ENCODE measurements at places on chromosomes 11 and 22.

DNA sequence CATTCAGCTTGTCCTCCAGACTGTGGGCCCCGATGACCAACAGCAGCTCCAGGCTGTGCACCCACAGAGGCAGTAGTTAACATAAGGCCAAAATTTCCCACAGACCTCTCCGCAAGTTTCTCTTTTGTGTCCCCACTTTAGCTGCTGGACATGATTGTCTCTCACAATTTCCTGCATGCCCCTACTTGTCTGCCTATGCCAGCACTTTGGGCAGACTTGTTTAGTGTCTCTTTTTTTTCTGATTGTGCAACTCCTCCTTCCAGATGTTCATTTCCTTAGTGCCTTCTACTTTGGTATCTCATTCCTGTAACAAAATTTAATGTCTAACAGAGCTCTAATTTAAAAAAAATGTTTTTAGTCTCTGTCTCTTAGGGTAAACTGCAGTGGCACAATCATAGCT is 23.8 kb upstream of the SCN3B start:
- DNase-seq, result no peak

DNA sequence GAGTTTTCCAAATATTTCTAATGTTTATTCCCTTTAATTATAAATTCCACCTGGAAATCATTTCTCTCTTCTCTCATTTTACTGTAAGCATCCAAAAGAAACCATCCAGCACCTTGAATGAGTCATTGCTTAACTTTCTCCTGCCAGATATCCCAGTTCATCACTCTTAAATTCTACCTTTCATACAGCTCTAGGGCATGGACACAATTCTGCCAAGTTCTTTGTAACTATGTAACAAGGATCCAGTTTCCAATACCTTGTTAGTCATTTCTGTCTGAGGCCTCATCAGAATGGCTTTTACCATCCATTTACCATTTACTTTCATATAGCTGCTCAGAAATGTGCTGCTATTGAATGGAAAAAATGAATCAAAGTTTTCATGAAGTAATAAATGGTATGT is 455.4 kb upstream of the TENM4 start:
- no peak for DNase-seq

DNA sequence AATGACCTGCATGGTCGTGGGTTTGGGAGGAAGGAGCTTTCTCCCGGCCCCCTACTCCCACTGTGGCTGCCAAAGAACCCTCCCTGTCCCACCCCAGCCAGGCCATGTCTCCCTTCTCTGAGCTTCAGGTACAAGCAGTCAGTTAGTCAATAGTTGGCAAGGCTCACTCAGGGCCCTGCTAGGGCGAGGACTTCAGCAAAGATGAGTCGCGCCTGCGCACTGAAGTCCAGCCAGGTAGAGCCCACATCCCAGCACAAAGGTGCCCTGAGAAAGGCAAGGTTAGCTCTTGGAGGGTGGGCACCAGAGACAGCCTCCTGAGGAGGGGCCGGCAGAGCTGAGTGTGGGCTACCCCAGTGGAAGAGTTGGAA is 11.1 kb downstream of the C11orf86 start:
- DNase-seq, result no peak

DNA sequence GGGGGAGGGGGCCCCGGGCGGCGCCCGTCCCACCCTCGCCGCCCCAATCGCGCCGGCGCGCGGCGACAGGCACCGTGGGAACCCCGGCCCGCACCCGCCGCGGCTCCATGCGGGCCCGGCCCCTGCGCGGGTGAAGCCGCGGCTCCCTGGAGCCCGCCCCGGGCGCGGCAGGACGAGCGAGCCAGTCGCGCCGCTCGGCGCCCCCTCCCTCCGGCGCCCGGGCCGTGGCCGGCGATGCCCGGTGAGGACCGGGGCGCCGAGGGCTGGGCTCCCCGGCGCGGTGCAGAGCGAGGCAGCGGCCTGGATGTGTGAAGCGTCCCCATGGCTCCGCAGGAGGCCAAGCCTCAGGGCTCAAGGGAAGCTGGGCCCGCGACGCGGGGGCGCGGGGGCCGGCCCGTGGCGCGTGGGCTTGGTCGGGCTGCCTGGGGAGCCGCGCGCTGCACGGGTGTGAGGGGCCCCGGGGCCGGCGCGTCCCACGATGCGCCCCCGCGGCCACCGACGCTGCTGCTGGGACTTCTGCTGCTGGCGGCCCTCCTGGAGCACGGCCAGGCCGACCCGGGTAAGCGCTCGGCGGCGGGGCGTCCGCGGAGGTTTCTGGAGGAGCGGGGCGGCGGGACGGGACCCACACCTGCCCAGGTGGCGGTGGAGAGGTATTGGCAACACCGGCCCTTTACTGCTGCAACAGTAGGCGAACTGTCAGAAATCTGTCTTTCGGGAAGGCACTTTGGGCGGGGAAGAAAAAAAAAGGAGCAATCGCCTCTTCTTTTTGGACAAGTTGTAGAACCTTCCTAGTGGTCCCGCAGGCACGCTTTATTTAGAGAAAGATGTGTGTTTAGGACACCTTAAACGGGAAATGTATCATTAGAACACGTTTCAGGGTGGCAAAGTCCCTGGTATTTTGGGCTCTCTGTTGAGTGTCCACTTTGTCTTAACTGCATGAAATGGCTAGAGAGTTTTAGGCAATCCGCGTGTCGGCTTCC is 119.4 kb downstream of the HIPK3 start:
- DNase-seq, result no peak

DNA sequence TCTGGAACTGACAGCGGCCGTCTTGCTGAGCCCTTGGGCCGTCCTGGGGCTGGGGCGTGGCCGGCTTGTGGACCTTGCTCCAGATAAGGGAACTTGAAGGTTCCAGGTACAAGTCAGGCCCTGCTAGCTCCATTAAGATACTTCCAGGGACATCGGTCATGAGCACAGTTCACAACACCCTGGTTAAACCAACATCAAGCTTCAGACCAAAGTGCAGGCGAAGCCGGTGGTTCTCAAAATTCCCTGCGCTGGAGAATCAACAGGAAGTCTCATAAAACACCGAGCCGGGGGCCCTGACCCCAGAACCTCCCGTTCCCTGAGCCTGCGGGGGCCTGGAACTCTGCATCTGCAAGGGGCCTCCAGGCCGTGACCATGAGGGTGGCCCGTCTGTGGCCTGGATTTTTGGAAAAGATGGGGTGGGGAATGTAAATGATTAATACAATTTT is 1043.8 kb downstream of the BRD1 start:
- DNase-seq, result no peak

DNA sequence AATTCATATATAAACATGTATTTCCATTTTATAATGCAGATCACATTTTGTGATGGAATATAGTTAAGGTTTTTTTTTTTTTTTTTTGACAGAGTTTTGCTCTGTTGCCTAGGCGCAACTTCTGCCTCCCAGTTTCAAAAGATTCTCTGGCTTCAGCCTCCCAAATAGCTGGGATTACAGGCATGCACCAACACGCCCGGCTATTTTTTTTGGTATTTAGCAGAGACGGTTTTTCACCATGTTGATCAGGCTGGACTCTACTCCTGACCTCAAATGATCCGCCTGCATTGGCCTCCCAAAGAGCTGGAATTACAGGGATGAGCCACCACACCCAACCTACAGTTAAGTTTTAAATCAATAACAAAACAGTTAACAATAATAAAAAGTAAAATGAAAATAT is 18.8 kb downstream of the XKR3 start:
- no peak for DNase-seq

- DNase-seq, result no peak
Observed at GRCh38 chr11:94563176-94563847, 3.9 kb upstream of the PIWIL4 start.

GRCh38 chr11:121576531-121576930 is 123.8 kb upstream of the SORL1-AS1 start:
- no peak for DNase-seq

- DNase-seq, result no peak
Observed at GRCh38 chr11:117328375-117329010, 839 bp downstream of the CEP164 start.

GRCh38 chr11:87036756-87037449 is 831 bp upstream of the TMEM135 start:
- no peak for DNase-seq

- DNase-seq, result no peak
Observed at GRCh38 chr11:267491-267994, 10.7 kb upstream of the NLRP6 start.

GRCh38 chr11:122209619-122210366 is 93.8 kb upstream of the BLID start:
- DNase-seq, result no peak

DNA sequence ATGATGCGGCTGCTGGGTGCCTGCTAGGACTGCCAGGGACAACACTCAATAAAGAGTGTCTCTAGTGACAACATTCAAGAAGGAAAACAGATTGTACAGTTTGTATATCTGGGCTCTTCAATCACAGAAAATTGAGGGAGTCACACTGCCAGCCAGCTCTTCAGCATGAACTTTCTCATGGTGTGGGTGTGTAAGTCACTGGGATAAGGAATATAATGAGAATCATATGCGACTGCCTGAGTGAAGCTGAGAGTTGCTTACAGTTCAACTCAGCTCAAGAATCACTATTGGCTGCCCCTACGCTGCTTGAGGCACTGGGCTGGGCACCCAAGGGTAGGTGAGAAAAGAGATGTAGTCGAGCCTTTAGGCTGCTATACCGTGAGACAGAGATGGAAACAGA is 328.1 kb upstream of the PITPNB start:
- no peak for DNase-seq

GRCh38 chr11:93225662-93226061 is 27.9 kb upstream of the SLC36A4 start:
- no peak for DNase-seq

DNA sequence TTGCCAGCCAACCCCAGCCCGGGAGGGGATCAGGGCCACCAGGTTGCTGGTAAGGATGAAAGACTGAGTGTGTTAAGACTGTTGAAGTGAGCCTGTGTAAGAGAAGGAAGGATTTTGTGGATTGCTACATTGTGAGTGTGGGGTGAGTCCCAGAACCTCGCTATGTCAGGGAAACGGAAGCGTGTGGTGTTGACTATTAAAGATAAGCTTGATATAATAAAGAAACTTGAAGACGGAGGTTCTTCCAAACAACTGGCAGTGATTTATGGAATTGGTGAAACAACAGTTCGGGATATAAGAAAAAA is 627 bp downstream of the JRKL start:
- DNase-seq, result no peak

DNA sequence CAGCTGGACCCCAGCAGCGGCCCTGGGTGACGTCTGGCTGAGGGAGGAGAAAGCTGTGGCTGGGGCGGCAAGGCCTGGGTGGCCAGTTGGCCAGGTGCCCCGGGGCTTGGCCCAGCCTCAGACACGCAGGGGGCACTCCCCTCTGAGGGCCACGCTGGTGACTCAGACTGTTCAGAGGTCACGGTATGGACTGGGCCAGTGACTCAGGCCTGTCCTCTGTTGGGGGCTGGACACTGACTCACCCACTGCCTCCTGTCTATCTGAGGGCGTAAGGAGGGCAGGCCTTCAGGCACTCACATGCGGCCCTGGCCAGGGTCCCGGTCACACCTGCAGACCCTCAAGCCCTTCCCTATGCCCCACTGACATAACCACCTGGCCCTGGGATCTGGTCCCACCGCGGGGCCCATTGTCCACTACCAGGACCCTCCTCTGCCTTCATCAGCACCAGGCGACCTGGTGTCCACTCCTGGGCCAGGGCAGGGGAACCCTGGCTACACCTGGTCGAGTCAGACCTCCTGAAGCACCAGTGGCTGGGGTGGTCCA is 3.7 kb upstream of the MUC5AC start:
- no peak for DNase-seq

- no peak for DNase-seq
Observed at GRCh38 chr11:61762223-61762615, 9.8 kb downstream of the MYRF start.

- no peak for DNase-seq
Observed at GRCh38 chr11:11622772-11623171, 967 bp upstream of the GALNT18 start.

- DNase-seq, result no peak
Observed at GRCh38 chr11:67309661-67310061, 6.3 kb downstream of the SSH3 start.

- no peak for DNase-seq
Observed at GRCh38 chr22:37654563-37655251, 3.8 kb upstream of the PDXP start.

- no peak for DNase-seq
Observed at GRCh38 chr11:12240677-12241076, 130.3 kb downstream of the MICAL2 start.

- DNase-seq, result no peak
Observed at GRCh38 chr11:5994791-5995190, 8.0 kb upstream of the OR52L1 start.

DNA sequence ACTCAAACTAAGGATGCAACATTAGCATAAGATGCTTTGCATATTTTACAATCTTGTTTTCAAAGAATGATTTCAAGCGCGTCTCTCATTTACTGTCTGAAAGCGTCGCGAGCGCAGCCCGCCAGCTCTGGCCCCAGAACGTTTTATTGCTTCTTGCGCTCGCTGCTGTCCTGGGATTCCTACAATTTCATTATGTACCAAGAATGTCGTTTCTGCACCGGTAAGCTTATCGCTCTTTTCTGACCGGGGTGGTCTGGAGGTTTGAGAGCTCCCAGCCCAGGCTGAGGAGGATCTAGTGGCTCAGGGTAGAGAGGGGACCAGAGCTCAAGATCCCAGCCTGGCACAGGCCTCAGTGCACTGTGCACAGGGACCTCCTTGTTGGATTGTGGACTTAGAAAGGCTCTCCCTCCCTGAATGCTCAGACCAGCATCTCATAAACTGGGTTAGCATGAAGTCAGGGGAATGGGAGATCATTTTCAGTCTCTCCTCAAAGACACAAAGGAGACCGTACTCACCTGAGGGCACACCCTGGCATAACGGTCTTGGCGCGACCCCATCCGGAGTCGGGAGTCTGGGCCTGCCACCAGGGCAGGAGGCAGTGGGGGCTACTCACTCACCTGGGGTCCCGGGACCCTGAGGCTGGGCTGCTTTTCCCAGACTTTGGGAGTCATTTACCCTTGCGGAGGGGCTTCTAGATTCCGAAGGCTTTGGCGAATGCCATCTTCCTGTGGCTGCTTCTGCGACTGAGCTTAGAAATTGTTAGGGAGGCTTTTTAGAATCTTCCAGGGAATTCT is 817.4 kb downstream of the BRD1 start:
- no peak for DNase-seq

- no peak for DNase-seq
Observed at GRCh38 chr11:6354651-6355485, 34.6 kb upstream of the CAVIN3 start.

GRCh38 chr11:110763249-110764011 is 51.2 kb upstream of the ARHGAP20 start:
- no peak for DNase-seq

DNA sequence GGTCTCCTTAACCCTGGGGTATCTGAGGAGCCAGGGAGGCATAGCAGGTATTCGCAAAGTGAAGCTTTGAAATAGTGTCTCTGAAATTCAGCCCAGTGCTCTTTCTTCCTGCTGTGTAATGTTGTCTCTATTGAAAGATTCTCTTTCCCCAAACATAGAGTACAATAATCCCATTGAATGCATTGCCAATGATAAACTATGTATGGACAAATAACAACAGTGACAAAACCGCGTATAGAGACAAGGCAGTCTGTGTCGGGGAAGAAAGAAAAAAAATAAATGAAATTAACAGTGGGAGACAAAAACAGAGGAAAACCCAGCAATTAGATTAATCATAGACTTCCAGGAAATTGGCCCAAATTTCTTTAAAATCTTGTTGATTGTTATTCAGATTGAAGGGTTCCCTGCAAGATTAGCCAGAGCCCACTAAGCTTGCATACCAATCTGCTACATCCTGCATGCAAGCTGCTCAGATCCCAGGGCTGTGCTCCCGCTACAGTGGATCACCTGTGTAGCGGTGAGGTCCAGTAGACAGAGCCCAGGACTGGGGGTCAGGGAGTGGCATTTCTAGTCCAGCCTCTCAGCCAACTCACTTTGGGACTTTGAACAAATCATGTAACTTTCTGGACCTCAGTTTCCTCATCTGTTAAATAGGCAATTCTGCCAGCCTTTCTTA is 492.8 kb downstream of the INSC start:
- DNase-seq, result no peak
